Left lobe of liver (tissue), 2 donors: ENCODE measurements at places on chromosomes 1 and 21. TPM values are rescaled to one million over a fixed set of nuclear protein-coding genes. Genes with fewer than 3 reads are reported as not detected.

TARDBP gene
- total RNA-seq, result 59.1 TPM

LORICRIN gene
- total RNA-seq, result not detected

KLHDC9 gene
- total RNA-seq, result 6.2 TPM

OLFML2B gene
- 0.48 TPM for total RNA-seq

SLC35F3 gene
- total RNA-seq, result 0.08 TPM

ADGRL4 gene
- 2.7 TPM for total RNA-seq

FCRL6 gene
- 0.23 TPM for total RNA-seq
